ENCODE measurements at places on chromosomes 12 and 14.

DNA sequence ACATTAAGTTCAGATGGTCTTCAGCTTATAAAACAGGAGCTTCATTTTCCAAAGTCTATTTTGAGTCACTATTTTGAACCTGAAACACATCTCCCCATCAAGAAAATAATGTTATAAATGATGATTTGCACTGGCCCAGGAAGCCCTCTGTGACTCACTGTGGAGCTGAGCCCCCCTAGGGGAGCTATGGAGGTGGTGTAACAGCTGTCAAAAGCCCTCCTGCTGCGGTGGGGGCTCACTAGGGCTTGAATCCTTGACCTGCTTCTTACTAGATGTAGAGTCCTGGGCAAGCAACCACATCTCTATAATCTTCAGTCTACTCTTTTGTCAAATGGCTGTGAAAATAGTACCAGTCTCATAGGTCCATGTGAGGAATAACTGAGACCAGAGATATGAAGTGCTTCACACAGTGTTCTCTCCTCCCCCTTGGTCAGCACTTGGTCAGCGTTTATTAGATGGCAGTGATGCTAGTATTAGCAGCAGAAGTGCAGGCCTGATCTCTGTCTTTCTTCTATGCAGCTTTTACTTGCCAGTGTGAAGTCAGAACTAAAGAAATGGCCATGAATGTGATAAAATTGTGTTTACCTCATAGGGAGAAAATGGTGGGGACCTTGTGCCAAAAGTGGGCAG is 83.4 kb downstream of the RTN1 start:
- DNase-seq = no peak

GRCh38 chr12:12812174-12812573 is 972 bp upstream of the DDX47 start:
- no peak for DNase-seq

DNA sequence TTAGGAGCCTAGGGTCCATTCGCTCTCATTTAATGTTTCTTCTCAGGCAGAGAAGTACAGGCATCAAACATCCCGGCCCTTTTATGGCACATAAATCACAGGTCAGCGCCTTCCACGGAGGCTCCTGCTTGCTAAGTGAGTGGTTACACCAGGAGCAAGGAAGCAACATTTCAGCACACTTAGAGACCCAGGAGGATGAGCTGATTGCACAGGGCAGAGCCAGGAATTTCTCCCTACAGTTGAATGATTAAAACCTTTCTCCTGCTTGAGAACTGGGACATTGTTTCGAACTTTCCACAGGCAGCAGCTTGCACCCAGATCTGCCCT is 233.4 kb downstream of the SPTSSA start:
- no peak for DNase-seq

GRCh38 chr12:26623136-26623535 is 209.9 kb downstream of the ITPR2 start:
- DNase-seq = no peak

GRCh38 chr12:16136219-16136988 is 141.1 kb downstream of the SLC15A5 start:
- no peak for DNase-seq

- DNase-seq = no peak
Observed at GRCh38 chr12:89073027-89073398, 279.3 kb downstream of the DUSP6 start.

- DNase-seq = no peak
Observed at GRCh38 chr14:33348510-33348909, 409.8 kb downstream of the NPAS3 start.

DNA sequence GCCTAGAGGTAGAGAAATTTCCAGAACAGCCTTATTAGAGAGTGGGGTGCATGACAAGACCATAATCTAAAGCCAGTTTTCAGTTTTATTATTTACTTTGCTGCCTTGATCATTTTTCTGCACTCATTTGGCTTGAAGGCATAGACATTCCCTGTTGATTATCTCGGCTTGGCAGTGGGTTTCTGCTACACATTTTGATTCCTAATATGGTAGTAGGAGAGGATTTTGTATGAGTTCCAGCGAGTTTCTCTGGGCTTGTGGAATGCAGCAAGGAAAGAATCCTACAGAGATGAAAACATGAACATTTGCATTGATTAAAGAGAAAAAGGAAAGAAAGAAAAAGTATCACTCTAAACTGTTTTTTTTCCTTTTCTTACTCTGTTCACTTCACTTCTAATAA is 281.2 kb downstream of the PAWR start:
- DNase-seq = no peak

GRCh38 chr12:53190108-53190729 is 9.5 kb upstream of the CSAD start:
- peak; percentile 65 for DNase-seq

DNA sequence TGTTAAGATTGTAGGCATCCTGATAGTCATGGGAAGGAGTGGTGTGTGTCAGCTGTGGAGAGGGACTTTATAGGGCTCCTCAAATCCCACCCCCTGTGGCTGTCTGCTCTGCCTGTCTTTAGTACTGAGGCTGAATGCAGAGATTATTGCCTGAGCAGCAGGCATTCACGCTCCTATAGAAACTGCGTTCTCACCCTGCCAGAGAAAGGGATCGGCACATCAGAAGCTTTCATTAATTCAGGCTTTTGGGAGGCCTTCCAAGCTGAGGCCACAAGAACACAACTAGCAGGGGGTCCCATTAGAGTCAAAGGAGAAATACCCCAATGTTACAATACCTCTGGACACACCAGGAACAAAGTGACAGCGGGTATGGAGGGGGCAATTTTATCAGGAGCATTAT is 12.6 kb downstream of the KCNK10 start:
- no peak for DNase-seq

- DNase-seq = peak; percentile 60
Observed at GRCh38 chr12:3777206-3777809, 24.4 kb upstream of the CRACR2A start.

- peak; percentile 65 for DNase-seq
Observed at GRCh38 chr12:50986966-50987737, 34.8 kb downstream of the HIGD1C start.

DNA sequence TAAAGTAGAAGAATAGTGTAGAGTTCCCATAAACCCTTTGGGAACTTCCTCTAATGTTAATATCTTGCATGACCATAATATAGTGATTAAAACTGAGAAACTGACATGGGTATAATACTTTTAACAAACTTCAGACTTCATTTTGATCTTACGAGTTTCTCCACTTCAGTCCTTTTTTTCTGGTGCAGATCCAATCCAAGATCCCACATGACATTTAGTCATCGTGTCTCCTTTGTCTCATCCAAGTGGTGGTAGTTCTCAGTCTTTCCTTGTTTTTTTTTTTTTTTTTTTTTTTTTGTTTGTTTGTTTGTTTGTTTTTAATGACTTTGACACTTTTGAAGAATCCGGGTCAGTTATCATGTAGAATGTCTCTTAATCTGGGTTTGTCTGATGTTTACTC is 179.2 kb downstream of the CACNA1C start:
- DNase-seq = no peak

GRCh38 chr12:46451276-46452021 is 78.9 kb upstream of the SLC38A2 start:
- no peak for DNase-seq

DNA sequence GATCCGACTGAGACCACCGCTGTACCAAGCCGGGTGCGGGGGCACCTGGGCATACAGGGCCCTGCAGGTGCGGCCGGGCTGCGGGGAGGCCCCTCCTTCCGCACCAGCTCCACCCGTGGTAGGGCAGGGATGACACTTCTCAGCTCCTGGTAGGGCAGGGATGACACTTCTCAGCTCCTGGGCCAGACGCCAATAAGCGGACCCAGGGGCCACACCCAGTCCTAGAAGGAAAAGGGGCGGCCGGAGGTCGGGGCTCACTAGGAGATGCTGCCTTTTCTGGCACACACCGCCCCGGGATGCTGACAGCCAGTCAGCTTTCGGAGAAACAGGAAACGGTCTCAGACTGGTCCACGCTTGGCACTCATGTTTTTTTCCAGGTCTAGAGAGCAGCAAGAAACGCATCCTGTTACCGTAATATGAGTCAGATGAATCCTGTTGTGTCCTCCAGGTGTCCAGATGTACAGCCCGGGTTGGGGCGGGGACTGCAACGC is 34.8 kb downstream of the NFKBIA start:
- DNase-seq = no peak

DNA sequence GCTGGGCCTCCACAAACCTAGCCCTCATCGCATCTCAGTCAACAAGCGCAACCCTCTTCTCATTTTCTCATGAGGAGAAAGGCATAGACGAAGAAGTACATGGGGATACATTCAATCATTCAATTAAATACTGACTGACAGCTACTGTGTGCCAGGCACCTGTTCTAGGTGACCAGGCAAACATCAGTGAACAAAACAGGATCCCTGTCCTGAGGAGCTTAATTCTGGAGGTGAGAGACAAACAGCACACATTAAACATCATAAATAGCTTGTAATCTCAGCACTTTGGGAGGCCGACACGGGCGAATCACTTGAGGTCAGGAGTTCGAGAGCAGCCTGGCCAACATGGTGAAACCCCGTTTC is 362 bp upstream of the ACYP1 start:
- no peak for DNase-seq

GRCh38 chr12:101857043-101857558 is 20.3 kb upstream of the DRAM1 start:
- DNase-seq = peak; percentile 92

- no peak for DNase-seq
Observed at GRCh38 chr14:58227096-58227819, 17.4 kb upstream of the PSMA3 start.

DNA sequence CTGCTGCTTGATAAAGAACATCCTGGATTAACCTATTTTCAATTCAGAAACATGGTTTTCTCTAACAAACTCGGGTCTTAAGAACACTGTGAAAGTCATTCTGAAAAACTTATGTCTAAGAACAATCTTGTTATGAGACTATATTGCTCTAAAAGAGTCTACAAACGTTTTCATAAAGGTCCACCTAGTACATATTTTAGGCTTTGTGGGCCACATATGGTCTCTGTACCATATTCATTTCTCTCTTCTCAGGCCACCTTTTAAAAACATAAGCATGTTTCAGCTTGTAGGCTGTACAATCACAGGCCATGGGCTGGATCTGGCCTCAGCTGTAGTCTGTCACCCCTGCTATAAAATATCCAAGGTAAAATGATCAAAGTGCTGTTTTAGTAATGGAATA is 39.9 kb downstream of the PPP4R3A start:
- DNase-seq = no peak

DNA sequence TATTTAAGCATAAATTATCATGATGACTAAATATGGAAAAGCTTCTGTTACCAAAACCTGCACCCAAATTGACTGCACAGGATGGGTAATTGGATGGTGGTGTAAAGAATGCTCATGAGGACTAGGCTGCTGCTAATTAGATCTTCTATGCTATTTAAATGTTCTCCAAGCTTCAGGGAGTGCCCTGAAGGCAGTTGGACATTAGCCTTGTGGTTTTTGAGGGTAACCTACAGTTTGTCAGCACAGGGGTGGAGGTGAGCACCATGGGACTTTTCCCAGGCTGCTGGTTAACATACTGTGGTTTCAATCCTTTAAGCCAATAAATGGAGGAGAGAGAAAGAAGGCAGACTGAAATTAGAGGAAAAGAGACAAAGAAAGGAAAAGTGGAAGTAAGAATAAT is 145.0 kb downstream of the WIF1 start:
- DNase-seq = peak; percentile 5

GRCh38 chr14:70773182-70773862 is 36.0 kb downstream of the MAP3K9 start:
- no peak for DNase-seq

- no peak for DNase-seq
Observed at GRCh38 chr14:91058042-91058581, 2.3 kb downstream of the RPS6KA5 start.

DNA sequence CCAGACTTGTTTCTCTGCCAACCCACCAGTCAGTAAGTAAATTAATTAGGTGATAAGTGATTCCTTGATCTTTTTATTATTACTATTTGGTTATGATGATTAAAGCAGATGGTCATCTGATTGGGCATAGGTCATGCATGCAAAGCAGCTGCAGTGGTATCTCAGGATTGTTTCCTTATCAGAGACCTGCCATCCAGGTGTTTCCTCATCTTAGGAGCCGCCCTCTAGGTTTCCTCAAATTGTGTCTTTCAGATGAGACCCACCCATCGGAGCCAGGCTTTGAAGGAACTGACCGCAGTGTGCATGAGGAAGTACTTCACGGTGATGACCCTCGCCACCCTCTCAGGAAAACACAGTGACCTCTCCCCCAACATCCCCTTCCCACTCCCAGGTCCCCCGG is 63.3 kb downstream of the ZFP36L1 start:
- no peak for DNase-seq
